GF-D8 (cell line): ENCODE measurements at places on chromosomes 2 and 18.

GRCh38 chr2:16323126-16323520 is 342.5 kb downstream of the CYRIA start:
- no peak for DNase-seq

GRCh38 chr2:196131949-196132925 is 39.1 kb downstream of the STK17B start:
- no peak for DNase-seq

GRCh38 chr2:197875763-197876162 is 71.4 kb downstream of the PLCL1 start:
- no peak for DNase-seq

DNA sequence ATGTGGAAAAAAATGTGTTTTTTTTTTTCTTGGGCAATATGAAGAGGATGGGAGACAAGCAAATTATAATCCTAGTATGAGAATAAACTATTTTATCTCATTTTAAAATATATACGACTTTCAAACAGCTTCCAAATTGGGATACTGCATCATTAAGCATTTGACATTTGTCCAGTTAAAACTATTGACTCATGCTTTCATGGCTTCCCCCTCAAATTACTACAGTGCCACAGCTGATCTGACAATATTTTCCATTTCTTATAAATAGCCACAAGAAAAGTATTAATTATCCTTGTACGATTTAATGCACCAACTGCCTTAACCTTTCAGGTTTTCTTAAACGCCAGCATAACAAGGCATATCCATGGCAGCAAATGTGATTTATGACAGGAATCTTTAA is 1134.8 kb upstream of the ZEB2 start:
- no peak for DNase-seq

- no peak for DNase-seq
Measured at GRCh38 chr2:171348056-171348455, 85.7 kb downstream of the METTL8 start.

DNA sequence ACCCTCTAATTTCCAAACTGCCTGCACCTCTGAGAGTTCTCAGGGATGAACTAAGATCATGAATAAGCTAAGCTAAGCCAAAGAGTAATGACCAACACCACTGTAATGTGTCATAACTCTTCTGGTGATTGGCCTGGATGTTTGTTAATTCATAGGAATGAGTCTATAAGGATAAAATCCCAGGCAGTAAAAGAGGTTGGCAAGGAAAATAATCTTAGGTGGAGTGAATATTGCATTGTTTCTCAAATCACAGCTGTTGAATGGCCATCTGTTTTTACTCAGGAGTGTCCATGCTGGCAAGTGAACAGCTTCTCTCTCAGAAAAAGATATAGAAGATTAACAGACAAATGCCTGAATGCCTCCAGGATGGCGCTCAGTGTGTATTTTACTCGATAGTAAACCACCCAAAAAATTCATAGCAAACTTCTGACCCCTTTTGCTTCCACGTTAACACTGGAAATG is 60.8 kb upstream of the GLS start:
- DNase-seq: no peak

DNA sequence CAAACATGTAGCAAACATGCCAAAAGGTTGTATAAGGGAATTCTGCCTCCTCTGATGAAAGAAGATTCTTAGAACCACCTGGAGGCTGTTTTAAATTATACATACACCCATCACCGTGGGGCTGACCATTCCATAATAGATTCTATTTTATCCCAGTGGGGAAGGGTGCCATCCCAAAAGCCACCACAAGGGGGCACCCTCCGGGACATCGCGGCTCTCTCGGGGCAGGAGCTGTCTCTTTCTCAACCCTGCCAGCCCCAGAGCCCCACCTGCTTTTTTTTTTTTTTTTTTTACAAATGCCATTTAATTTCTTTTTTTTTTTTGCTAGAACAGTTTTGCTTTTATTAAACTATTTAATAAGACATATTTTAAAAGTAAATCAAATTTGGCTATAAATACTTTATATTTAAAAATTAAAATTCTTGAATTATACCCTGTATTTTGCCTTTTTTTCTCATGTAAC is 8.6 kb upstream of the MTCL1 start:
- no peak for DNase-seq

GRCh38 chr2:127219171-127220070 is 678 bp downstream of the CYP27C1 start:
- no peak for DNase-seq

DNA sequence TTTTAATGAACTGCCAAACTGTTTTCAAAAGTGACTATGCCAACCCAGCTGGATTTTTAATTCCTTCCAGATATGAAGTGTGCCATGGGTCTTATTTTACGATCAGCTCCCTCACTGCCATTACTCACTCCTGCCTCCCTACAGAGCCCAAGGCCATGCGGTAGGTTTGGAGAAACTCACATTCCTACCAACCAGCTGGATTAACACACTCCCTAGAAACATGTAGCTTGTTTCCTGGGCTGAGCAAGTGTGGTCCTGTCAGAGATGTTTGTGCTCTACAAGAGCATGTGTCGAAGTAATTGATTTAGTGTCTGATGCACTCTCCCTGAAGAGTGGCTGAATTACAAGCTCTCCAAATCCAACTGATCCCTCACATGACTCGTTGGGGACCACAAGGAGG is 82.5 kb downstream of the SPP2 start:
- DNase-seq: no peak

DNA sequence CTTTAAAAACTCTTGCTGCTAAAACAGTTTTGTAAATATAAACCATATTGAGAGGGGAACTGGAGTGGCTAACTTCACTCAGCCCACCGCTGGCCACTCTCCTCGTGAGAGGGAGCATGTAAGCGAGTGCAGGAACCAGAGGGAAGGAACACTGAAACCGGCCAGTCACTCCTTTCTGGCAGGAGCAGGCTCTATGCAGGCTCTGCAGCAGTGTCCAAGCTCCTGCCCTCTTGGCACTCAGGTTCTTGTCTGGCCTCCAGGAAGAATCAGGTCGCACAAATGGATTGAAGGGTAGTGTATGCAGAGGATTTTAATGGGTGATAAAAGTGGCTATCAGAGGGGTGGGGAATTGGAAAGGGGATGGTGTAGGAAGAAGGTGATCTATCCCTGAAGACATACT is 157.7 kb downstream of the TMX3 start:
- no peak for DNase-seq

- DNase-seq: no peak
Measured at GRCh38 chr18:7678389-7678788, 111.3 kb downstream of the PTPRM start.

DNA sequence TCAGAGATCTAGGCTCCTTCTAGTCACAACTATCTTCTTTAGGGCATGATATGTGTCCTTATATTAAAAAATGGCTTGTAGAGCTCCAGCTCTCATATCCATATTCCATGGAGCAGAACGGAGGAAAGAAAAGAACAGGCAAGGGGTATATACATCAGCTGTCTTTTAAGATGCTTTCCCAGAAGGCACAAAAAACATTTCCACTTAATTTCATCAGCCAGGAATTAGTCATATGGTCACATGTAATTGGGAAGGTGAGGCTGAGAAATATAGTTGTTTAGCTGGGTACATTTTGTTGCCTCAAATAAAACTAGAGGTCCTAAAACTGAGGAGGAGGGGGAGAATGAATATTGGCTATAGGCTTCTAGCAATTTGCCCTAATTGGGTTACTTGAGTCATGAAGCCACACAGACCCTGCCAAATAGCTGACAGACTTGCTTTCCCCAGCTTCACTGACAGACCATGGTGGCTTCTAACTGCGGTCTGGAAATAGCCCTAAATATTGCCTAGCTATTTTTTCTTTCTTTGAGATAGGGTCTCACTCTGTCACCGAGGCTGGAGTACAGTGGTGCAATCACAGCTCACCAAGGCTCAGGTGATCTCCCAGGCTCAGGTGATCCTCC is 20.0 kb downstream of the MAIP1 start:
- DNase-seq: no peak

- no peak for DNase-seq
Measured at GRCh38 chr2:168200930-168201583, 46.3 kb downstream of the STK39 start.

- DNase-seq: no peak
Measured at GRCh38 chr2:219289195-219289536, 10.0 kb downstream of the DNAJB2 start.

GRCh38 chr2:205769879-205770278 is 87.6 kb downstream of the NRP2 start:
- DNase-seq: no peak

DNA sequence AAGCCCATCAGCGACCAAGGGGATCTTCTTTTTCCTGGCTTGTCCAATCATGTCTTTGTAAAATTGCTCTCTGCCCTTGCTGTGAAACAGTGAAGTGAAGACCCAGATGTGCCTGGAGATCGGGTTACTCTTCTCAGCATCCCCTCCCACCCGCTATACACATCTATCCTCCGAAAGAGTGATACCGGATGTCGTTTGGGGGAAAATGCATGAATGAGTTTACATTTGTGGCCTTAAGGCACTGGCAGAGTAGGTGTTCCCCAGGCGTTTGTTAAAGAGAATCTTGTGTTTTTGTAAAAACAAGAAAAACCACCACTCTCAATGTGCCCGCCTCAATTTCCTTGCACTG is 528.3 kb downstream of the CMPK2 start:
- no peak for DNase-seq

- no peak for DNase-seq
Measured at GRCh38 chr2:112137516-112138158, 548 bp upstream of the FBLN7 start.

DNA sequence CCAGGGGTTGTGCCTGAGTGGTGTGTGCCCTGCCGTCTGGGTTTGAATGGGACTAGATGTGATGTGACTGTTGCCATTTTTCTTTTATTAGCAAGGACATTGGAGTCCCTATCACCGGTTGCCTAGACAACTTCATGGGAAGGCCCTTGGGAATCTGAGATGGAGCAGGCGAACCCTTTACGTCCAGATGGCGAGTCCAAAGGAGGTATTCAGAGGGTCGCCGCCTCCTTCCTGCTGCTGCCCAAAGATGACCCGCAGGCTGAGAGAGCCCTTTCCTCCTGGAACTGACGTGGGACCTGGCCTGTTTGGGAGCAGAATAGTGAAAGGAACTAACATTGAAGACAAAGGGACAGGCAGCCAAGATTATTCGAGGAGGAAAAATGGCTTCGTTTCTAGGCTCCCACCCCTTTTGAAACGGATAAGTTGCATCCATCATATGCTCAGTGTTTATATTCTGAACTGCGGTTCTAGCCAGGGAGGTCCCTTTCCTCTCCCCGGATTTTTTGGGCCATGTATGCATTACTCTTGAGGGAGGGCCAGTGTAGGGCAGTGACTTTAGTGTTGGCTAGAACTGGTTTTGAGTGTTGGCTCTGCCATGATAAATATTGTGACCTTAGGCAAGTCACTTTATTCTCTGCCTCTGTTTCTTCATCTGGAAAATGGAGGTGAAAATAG is 673 bp downstream of the CENPO start:
- DNase-seq: no peak

DNA sequence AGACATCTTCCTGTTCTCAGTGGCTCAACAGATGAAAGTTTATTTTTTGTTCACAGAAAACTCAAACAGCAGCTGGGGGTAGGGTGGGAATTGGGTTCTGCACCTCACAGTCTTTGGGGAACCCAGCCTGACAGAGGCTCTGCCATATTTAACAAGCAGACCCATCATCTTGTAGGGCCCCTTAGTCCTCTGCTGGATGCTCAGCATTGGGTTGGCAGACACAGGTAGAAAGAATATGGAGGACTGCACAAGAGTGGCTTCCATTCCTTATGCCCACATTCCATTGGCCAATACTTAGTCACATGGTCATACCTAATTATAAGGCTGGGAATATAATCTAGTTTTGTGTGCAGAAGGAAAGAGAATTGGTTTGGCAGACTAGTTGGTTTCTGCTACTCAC is 89.1 kb downstream of the MYO3B start:
- no peak for DNase-seq

DNA sequence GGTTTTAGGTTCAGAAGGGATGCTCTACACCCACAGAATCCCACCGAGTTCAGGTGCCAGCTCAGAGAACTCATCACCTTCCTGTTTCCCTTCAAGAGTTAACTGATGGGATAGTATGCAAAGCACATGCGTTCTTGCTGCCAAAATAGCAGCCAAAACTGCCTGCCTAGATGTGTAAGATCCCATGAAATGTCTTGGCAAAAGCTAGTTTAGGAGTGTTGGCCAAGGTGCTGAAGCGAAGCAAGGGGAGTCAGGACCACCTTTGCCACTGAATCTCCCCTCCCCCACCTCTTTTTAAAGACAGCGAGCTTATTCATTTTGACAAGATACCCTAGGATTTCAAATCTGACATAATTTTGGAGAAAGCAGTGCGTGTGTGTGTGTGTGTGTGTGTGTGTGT is 2.1 kb downstream of the DOCK10 start:
- DNase-seq: no peak

- DNase-seq: no peak
Measured at GRCh38 chr2:147460155-147460554, 384.7 kb upstream of the ACVR2A start.

GRCh38 chr2:238652771-238653157 is 195.1 kb upstream of the TWIST2 start:
- no peak for DNase-seq

- DNase-seq: no peak
Measured at GRCh38 chr18:28884304-28884703, 707.4 kb upstream of the CDH2 start.

- DNase-seq: no peak
Measured at GRCh38 chr2:40228310-40228709, 223.6 kb downstream of the SLC8A1 start.
